ENCODE measurements at places on chromosomes 3 and 15.

DNA sequence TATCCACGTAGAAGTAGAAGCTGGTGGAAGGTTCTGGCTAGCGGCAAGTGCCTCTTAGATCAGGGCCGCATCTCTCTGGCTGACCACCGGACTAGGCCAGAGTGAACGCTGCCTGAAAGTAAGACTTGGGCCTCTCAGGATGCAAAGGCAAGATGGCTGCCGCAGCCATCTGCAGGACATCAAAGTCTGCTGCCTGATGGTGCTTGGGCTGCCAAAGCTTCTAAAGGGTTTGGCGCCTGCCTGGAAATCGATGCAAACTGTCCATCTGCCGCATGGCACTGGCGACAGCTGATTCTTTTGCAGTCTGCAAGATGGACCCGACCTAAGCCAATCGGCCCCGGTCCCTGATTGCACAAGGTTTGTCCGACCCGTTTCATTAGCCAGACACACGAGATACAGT, 196.7 kb upstream of the TBC1D5 start:
- DNase-seq = no peak

DNA sequence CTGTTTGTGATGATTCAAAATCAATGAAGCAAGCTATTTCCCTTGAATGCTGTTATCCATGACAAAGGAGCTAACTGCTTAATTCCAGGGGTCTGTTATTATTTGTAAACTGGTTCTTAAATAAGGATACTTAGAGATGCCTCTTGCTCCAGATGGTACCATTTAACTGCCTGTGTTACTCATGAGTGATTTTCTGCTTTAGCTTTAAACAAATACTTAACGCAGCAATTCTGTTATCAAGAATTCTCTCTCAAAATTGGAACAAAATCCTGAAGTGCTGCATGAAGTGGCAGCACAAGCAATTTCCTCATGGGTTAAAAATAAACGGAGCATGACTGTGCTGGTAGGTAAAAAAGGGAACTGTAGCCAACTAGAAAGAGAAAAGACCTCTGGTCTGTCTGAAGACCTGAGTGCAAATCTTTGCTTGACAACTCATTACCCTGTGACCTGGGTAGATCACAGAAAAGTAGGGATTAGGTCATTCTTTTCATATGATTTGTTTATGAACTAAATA, 62.5 kb upstream of the GBE1 start:
- DNase-seq = no peak

DNA sequence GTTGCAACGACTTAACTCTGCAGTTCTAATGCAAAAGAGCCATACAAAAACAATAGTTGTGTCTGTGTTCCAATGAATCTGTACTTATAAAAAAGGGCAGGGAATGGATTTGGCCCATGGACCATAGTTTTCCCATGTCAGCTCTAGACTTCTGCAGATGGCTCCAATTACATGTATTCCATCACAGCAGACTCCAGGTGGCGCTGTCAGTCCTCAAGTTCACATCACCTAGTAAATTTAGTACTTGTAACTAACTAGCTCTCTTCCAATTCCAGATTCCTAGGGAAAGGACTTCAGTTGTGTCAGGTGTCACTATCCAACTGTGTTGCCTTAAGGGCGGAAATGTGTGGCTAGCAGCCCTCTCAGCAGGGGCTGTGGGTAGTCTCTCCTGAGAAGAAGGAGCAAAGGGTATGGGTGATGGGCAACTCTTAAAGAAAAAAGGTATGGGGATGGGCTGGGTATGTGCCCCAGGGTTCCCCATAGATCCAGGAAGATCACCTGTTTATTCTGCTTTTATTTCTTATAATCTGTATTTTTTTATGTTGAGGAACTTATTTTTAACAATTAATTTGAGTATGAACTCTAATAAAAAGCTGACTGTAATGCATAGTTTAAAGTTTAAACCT, 36.2 kb downstream of the BBS4 start:
- peak; percentile 62 for DNase-seq

- no peak for DNase-seq
These were observed 128.4 kb upstream of the TMC3 start for GRCh38 chr15:81502439-81502838.

- DNase-seq = no peak
These were observed 340 bp downstream of the TMEM44 start for GRCh38 chr3:194632809-194633348.
